Vagina (tissue), 2 donors: ENCODE measurements at places on chromosomes 16 and 17. TPM values are rescaled to one million over a fixed set of nuclear protein-coding genes. Genes with fewer than 3 reads are reported as not detected.

- H3K36me3 ChIP-seq, result no peaks in the 10 kb centered on the region
- H3K4me3 ChIP-seq, result no peak overlapping the region
- DNase-seq, result no peak
- peak overlapping the region; percentile 17 for H3K27ac ChIP-seq
- H3K4me1 ChIP-seq, result peaks cover 46% of the 10 kb centered on the region
- H3K27me3 ChIP-seq, result no peaks in the 10 kb centered on the region
Observed at GRCh38 chr17:77882481-77883212, 75.9 kb upstream of the TNRC6C start.

- peak overlapping the region; percentile 40 for H3K27ac ChIP-seq
- H3K4me1 ChIP-seq, result peaks cover 33% of the 10 kb centered on the region
- no peak overlapping the region for H3K4me3 ChIP-seq
- no peaks in the 10 kb centered on the region for H3K27me3 ChIP-seq
- H3K36me3 ChIP-seq, result no peaks in the 10 kb centered on the region
Observed at GRCh38 chr16:84643674-84644073, 4.6 kb upstream of the KLHL36 start.

DNA sequence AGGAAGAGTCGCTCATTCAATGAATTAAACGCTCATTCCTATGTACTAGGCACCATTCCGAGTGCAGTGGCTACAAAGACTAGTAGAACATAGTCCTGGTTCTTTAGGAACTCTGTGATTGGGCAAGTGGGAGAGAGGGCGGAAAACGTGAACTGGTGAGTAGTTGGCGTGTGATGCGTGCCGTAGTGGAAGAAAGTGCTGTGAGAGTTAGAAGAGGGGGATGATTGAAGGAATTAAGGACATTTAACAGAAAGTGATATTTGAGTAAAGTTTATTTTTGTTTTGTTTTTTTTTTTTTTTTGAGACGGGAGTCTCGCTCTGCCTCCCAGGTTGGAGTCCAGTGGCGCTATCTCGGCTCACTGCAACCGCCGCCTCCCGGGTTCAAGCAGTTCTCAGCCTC lies 7.9 kb upstream of the SLFN14 start:
- no peaks in the 10 kb centered on the region for H3K36me3 ChIP-seq
- peaks cover 24% of the 10 kb centered on the region for H3K4me1 ChIP-seq
- no peak for DNase-seq
- H3K4me3 ChIP-seq, result peak overlapping the region; percentile 83
- peak overlapping the region; percentile 42 for H3K27ac ChIP-seq

DNA sequence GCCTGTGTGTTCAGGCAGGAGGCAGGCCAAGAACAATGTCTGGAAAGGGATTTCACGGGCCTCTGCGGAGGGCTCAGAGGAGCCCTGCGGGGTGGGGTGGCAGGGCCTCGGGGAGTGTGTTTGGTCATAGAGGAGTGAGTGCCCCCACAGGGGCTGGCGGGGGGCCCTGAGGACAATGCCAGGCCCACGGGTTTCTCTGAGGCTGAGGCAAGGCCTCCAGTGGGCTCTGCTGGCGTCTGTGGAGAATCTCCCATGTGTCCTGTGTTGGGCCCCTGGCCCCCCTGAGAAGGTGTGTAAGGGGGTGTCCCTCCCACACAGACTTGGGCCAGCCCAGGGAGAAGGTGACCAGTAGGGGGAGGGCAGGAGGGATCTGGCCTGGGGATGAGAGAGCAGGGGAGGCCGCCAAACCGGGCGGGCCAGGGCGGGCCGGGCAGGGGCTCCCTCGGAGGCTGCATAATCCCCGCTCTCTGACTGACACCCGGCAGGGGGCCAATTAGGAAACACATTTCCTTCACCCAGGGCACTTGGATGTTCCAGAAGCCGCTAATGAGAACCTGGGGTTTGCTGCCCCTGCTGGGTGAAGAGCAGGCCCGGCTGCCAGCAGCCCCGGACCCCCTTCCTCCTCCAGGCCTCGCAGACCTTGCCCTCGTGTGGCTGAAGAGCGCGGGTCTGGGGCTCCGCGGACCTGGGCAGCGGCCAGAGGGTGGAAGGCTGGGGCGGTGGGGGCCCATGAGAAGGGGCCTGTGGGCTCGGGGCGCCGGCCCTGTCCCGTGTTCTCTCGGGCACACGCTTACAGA lies 204.2 kb downstream of the NTN1 start:
- H3K36me3 ChIP-seq, result no peaks in the 10 kb centered on the region
- H3K4me3 ChIP-seq, result no peak overlapping the region
- no peak for DNase-seq
- no peaks in the 10 kb centered on the region for H3K27me3 ChIP-seq

The KRT10 gene
- 919 TPM for total RNA-seq

GRCh38 chr17:40486522-40487370 lies 14.7 kb downstream of the TNS4 start:
- no peak overlapping the region for H3K4me3 ChIP-seq
- DNase-seq, result no peak
- H3K27ac ChIP-seq, result peak overlapping the region; percentile 72
- H3K27me3 ChIP-seq, result no peaks in the 10 kb centered on the region
- H3K4me1 ChIP-seq, result peaks cover 89% of the 10 kb centered on the region

- no peaks in the 10 kb centered on the region for H3K36me3 ChIP-seq
- no peak for DNase-seq
- H3K4me1 ChIP-seq, result peaks cover 16% of the 10 kb centered on the region
Observed at GRCh38 chr17:14058051-14058450, 11.3 kb upstream of the COX10 start.

GRCh38 chr17:72187556-72187955 lies 66.7 kb downstream of the SOX9 start:
- no peaks in the 10 kb centered on the region for H3K4me1 ChIP-seq
- no peak overlapping the region for H3K4me3 ChIP-seq
- H3K27me3 ChIP-seq, result no peaks in the 10 kb centered on the region
- no peak for DNase-seq
- no peak overlapping the region for H3K27ac ChIP-seq

The COPZ2 gene
- 34.4 TPM for total RNA-seq

DNA sequence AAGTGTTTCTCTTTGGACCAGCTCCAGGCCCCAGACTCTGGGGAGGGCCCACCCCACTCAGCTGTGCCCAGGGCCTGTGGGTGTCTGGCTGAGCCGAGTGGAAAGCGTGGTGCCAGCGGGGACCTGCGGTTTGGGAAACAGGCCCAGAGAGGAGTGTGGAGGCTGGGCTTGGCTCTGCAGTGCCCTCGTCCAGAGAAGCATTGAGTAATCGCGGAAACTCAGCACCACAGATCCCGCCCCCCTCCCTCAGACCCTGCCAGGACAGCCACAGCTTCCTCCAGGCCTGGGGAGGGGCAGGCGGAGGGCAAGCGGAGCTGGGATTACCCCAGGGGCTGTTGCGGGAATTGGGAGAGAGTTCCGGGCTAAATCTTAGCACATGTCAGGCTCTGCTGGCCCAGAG lies 14.6 kb upstream of the PITPNA start:
- no peaks in the 10 kb centered on the region for H3K27me3 ChIP-seq
- H3K4me1 ChIP-seq, result peaks cover 28% of the 10 kb centered on the region
- H3K27ac ChIP-seq, result peak overlapping the region; percentile 86
- DNase-seq, result no peak

DNA sequence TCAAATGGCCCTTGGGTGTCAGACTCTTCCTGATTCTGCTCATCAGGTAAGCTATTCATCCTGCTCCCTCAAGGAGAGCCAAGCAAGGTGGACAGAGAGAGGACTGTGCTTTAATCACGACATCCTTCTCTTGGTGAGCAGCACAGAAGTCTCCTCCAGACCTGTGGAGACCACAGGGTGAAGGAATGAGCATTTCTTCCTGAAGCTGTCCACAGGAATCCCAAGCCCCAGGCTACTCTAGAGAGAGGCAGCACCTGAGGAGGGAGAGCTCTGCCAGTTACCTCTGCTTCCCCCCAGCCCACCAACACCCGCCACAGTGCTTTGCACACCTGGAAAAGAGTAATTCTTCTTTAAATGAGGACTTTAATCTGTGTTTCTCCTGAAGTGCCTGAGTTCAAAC lies 100.0 kb downstream of the PARN start:
- H3K27me3 ChIP-seq, result no peaks in the 10 kb centered on the region
- H3K36me3 ChIP-seq, result no peaks in the 10 kb centered on the region
- no peak overlapping the region for H3K27ac ChIP-seq
- no peak for DNase-seq

DNA sequence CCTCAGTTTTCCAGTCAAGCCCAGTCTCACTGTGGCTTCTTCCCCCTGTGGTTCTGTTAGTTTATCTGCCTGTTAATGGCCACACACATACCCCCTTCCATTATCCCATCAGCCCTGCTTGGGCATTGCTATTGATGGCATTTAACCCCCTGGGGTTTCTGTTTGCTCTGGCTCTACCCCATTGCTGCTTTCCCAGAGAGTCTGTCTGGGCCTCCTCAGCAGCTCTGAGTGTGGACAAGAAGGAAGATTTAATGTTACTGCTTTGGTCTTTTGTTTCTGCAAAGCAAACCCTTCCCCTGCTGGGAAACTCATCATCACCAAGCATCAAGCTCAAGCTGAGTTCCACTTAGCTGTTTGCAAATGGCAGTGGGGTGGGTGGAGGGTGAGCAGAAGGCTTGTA lies 162.7 kb downstream of the CCT6B start:
- H3K27ac ChIP-seq, result no peak overlapping the region
- H3K4me1 ChIP-seq, result no peaks in the 10 kb centered on the region
- H3K36me3 ChIP-seq, result no peaks in the 10 kb centered on the region
- no peaks in the 10 kb centered on the region for H3K27me3 ChIP-seq
- no peak overlapping the region for H3K4me3 ChIP-seq
- DNase-seq, result no peak

DNA sequence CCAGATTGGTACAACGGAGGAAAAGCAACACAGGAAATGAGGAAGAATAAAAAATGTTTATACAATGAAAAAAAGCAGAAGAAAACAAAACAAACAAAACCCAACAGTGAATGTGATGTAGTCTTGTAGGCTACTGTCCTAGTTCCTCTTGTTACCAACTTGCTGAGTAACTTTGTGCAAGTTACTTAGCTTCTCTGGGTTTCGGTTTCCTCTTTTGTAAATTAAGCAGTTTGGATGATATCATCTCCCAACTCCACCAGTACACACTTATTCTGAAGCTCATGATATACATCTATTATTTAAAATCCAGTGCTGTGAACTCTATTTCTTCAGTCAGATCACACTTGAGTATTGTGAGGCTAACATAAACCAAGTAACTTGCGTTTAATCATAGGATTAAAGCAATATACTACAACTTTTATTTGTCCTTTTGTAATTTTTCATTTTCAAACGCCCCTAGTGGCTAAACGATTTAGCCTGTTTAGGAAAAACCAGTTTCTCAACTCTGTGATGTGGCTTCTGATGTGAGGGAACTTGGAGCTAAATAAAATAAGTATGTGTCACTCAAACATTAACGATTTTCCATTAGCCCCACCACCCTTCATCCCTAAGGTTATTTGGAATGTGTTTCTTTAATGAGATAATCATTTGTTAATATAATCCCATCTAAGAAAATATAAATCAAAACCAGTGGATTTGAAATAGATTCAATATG lies 1.4 kb upstream of the UNK start:
- H3K4me1 ChIP-seq, result peaks cover 63% of the 10 kb centered on the region
- peaks cover 8% of the 10 kb centered on the region for H3K36me3 ChIP-seq
- peak overlapping the region; percentile 100 for H3K27ac ChIP-seq

- no peak for DNase-seq
- peak overlapping the region; percentile 94 for H3K27ac ChIP-seq
- peaks cover 62% of the 10 kb centered on the region for H3K4me1 ChIP-seq
- H3K36me3 ChIP-seq, result no peaks in the 10 kb centered on the region
- no peaks in the 10 kb centered on the region for H3K27me3 ChIP-seq
Observed at GRCh38 chr16:19114359-19115147, 789 bp downstream of the ITPRIPL2 start.

DNA sequence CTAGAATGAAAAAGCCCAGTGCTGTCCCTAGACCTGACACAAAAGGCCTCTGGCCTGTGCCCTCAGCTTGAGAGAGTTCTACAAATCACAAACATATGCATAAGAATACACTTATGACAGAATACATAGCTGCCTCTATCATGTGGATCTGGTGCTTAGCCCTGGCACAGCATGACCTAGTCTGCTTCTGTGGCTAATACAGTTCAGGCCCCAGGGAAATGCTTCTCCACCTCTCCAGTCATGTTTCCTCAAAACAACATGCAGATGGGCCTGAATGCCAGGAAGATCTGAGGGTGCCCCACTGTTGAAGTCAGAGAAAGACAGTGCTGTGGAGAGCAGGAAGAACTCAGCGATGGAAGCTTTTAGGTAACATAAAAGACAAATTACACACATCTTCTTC lies 231.9 kb upstream of the SALL1 start:
- H3K27me3 ChIP-seq, result no peaks in the 10 kb centered on the region
- DNase-seq, result no peak
- no peak overlapping the region for H3K27ac ChIP-seq
- no peak overlapping the region for H3K4me3 ChIP-seq
- no peaks in the 10 kb centered on the region for H3K36me3 ChIP-seq
- H3K4me1 ChIP-seq, result no peaks in the 10 kb centered on the region

GRCh38 chr16:84633622-84634021 lies 14.7 kb upstream of the KLHL36 start:
- H3K4me3 ChIP-seq, result no peak overlapping the region
- H3K36me3 ChIP-seq, result no peaks in the 10 kb centered on the region
- H3K27ac ChIP-seq, result peak overlapping the region; percentile 42

DNA sequence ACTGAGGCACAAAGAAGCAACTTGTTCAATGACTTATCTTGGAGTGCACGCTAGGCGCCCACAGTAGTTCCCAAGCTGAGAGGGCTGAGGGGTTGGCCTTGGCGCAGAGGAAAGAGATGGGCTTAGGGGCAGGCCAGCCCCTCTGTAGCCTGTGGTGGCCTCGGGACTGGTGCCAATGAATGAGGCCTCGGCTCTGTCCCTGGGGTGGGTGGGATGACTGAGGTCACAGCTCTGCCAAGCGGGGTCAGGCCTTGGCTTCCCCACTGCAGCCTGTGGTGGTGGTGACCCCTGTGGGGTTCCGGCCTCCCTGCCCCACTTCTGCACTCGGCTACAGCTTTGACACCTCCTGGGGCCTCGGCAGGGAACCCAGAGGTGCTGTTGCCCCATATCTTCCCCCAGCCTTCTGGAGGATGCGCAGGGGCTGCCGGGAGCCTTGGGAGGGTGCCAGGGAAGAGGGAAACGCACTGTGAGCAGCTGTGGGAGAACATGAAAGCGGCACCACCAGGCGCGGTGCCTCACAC lies 46.0 kb downstream of the BEAN1 start:
- no peak for DNase-seq
- H3K36me3 ChIP-seq, result no peaks in the 10 kb centered on the region
- no peaks in the 10 kb centered on the region for H3K4me1 ChIP-seq

The EVI2B gene
- total RNA-seq, result 11.0 TPM

The CTRL gene
- 3.2 TPM for total RNA-seq
